ENCODE measurements at places on chromosomes 4 and X.

DNA sequence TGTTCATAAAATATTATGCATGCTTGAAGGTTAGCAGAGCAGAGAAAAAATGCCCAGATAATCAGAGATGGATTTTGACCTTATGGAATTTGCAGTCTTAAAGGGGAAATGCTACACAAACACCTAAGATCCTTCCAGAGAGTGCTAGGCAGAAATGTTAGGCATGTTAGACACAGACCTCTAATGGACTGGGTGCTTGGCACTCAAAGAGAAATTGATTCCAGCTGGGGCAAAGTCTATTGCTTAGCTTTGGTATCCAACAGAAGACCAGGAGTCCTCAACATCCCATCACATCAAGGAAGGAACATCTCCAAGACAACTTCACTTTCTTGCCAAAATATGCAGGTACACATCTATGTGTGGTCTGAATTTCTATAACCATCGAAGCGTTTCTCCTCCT lies 32.2 kb upstream of the PPARGC1A start:
- DNase-seq, result no peak

GRCh38 chrX:46642145-46642544 lies 68.6 kb downstream of the CHST7 start:
- DNase-seq, result peak; percentile 5

- no peak for DNase-seq
Observed at GRCh38 chrX:134423606-134424005, 36.4 kb upstream of the HPRT1 start.

DNA sequence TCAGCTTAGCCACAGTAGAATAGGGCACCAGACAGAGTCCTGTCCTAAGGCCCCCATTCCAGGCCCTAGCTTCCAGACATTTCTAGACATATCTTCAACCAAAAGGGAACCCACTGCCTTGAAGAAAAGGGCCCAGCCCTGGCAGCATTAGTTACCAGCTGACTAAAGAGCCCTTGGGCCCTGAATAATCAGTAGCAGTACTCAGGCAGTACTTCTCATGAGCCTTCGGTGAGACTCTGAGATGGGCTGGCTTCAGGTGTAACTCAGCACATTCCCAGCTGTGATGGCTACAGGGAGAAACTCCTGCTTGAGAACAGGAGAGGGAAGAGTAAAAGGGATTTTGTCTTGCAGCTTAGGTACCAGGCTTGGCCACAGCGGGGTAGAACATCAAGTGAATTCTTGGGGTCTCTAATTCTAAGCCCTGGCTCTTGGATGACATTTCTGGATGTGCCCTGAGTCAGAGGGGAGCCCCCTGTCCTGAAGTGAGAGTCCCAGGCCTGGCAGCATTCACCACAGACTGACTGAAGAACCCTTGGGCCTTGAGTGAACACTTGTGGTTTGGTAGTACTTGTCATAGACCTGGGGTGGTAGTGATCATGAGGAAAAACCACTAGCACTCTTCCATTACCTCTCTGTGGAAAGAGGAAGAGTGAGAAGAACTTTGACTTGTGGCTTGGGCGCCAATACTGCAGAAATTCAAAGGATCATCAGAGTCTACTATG lies 170.1 kb downstream of the ATP10D start:
- DNase-seq, result no peak

DNA sequence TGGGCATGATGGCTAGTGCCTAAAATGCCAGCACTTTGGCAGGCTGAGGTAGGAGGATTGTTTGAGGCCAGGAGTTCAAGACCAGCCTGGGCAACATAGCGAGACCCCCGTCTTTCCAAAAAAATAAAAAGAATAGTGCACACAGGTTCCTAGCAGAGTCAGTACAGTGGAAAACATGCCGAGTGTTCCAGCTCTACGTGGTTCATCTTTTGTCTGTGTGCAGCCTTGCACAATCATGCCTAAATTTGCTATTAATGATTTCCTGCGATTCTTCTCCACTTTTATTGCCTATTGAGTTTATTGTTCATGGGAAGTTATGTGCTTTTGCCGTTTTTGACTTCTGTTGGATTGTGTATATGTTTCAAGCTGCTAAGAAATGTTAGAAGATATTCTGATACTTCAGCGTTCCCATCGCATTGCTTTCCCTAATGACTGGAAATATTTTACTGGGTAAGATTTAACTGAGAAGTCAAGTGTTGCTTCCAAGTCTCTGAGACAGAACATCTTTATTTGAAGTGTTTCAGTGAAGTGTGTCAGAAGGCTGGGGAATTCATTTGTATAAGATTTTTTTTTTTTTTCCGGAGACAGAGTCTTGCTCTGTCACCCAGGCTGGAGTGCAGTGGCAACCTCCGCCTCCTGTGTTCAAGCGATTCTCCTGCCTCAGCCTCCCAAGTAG lies 11.3 kb downstream of the DOCK11 start:
- DNase-seq, result no peak

DNA sequence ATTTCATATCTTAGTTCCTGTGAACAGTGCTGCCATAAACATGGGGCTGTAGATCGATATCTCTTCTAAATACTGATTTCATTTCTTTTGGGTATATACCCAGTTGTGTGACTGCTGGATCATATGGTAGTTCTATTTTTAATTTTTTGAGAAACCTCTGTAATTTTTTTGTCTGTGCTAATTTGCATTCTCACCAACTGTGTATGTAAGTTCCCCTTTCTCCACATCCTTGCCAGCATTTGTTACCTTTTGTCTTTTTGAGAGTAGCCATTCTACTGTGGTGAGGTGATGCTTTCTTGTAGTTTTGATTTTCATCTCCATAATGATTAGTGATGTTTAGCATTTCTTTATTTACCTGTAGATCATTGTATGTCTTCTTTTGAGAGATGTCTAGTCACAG lies 2086.5 kb upstream of the TENM3 start:
- DNase-seq, result no peak

DNA sequence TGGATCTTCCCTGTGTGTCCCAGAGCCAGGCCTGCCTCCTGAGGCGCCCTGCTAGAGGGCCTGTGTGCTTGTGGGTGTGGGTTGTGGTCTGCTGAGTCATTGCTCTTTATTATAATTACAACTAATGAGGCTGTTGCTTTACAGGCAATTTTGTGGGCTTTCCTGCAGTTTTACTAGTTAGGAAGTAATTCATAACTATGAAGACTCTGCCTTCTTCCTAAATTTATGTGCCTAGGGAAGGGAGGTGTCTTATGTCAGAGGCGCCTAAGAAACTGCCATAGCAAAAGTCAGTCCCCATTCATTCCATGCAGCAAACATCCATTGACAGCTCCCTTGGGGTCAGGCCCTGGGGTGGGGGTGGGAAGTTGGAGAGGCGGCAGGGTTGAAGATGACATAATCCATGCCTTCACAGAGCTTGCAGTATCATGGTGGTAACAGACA lies 359.2 kb downstream of the IDS start:
- DNase-seq, result no peak

- DNase-seq, result no peak
Observed at GRCh38 chrX:139909712-139910111, 23.1 kb downstream of the ATP11C start.

- no peak for DNase-seq
Observed at GRCh38 chr4:121784975-121785374, 16.1 kb upstream of the EXOSC9 start.

- no peak for DNase-seq
Observed at GRCh38 chrX:131979116-131979515, 44.0 kb upstream of the STK26 start.
